ENCODE measurements at places on chromosomes 1 and 21.

GRCh38 chr21:23968722-23969647 is 1638.3 kb downstream of the MRPL39 start:
- DNase-seq, result peak; percentile 84

- no peak for DNase-seq
These were observed 139.8 kb downstream of the AJAP1 start for GRCh38 chr1:4794020-4794780.

- DNase-seq, result no peak
These were observed 57.8 kb downstream of the SIK1 start for GRCh38 chr21:43369124-43369523.

DNA sequence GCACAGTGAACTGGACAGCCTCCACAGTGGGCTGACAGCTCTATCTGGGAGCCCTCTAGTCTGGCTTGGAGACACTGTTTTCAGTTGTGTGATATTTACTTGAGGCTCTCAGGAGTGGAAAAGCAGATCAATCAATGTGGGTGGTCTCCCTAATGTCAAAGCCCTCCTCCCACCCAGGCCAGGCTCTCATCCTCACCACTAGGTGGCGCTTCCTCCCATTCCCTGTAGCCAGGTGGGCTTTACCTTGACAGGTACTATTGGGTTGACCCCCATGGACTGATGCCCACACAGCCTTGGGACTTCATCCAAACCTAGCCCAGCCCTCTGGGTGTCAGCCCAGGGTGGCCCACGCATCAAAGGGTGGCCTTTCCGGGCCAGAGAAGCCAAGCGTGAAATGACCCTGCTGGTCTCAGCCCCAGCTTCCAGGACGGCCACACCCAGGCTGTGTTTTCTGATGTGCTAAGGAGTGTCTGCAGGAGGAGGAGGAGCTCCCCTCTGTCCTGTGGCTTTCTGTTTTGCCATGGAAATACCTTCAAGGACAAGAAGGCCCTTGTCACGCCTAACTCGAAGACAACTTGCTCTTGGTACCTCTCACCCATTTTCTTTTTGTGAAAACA is 54.0 kb downstream of the CLIC6 start:
- DNase-seq, result no peak

DNA sequence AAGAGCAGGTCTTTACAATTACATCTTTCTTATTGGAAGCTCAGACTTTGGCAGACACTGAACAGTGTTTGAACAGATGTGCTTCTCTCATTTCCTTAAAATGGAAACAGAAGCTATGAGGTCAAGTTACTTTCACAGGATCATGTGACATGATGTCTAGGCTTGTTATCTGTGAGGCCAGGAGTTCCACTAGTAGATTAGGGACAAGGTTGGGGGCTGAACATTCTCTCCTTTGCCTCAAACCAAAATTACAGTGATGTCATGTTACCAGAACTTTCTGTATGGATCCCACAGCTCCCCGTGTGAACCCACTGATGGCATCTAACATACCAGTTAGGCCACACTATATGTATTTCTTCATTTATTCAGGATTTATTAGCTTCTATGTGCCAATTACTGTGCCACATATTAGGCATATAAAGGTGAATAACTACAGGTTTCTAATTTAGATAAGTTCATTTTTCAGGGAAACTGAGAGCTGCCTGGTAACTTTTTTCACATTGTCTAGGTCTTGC is 6.0 kb downstream of the DYNLT5 start:
- DNase-seq, result no peak

DNA sequence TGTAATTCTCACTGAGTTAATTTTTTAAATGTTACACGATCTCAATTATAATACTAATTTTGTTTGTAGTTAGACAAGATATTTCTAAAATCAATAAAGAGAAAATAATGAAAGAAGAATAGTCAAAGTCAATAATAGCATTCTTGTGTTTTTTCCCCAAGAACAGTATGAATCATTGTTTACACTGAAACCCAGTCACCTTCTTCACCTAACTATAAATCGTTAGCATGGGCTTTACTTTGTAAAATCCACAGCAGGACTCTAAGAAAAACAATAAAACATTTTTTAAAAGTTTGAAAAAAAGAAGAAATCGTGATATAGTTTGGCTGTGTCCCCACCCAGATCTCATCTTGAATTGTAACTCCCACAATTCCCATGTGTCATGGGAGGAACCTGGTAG is 234.6 kb upstream of the LYPLAL1 start:
- no peak for DNase-seq

DNA sequence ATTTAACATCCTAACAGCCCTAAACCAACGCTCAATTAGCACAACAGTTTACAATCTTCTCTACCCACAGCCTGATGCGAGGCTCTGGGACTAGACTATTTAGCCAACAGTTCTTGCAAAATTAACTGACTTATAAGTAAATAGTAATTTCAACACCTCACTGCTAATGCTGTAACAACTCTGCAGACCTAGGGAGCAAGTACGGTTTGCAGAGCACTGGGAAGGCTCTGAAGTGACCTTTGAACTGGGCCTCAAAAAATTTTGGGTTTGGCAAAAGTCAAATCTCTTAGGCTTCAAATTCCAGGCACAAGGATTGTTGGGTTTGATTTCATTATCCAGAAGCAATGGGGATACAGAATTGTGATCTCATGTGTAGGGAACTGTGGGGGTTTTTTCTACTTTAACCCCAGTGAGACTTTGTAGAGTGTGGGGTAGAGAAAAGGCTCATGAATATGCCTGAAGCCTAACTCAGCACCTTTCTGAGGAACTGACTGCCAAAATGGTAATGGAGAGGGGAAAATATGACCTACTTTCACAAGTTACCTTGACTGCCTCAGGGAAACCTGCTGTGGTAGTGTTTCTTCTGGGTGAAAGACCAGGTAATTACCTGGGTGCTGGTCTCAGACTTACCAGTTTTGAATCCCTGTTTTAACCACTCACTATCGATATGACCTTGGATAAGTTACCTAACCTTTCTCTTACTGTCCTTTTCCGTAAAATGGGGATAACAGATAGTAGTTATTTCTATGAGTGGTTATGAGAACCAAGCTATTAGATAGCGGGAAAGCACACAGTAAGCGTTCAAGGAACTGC is 889 bp upstream of the TXLNA start:
- DNase-seq, result no peak

DNA sequence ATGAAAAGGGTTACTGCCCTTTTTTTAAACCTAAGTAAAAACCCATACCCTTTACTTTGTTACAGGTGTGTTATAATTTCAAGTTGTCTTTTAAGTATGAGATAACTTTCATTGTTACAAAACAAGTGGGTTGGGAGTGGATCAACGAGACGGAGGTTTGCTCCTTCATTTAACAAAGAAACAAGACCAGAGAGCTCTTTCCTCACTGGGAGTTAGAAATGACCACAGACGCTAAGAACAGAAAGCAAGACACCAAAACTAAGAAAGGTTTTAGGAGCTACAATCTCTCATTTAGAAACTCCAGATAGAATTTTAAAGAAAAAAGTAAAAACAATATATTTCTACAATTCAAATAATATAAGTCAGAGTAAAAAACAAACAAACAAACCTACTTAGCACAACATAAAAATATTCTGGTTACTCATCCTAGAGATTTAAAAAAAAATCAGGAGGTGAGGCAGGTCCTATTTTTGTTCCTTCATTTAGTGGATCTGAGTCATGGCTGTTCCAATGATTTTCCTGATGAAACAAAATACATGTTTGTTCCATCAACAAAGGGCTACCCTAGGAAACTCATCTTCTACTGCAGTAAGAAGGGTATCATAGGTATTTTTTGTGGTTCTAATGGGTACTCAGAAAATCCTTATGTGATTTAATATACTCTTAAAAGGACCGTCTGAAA is 33.0 kb downstream of the APP start:
- DNase-seq, result no peak

- no peak for DNase-seq
These were observed 54.6 kb downstream of the TENT5C start for GRCh38 chr1:117660271-117660965.

DNA sequence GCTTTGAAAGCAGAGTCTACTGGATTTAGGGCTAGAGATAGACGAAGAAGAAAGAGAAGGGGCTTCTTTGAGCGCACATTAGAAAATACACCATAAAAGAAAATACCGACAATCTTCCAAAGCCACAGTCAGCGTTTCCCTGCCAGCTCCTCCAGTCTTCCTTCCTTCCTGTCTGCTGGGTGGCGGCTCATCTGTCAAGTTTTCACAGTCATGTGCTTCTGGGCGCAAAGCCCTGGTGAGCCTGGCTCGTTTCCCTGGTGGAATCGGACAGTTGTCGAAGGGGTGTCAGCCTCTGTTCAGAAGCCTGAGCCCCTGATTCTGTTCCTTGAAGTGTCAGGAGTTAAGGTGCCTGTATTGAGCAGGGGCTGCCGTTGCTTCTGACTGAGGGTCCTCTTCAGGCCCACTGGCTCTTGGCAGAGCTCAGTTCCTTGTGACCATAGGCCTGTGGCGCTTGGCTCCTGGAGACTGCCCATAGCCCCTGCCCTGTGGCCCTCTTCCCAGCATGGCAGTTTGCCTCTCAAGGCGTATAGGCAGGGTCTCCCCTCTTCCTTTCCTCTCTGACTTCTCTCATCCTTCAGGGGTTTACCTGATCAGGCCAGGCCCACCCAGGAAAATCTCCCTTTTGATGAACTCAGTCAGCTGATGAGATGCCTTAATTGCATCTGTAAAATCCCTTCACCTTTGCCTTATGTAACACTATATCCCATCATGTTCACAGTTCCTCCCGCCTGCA is 58.6 kb downstream of the ADARB1 start:
- DNase-seq, result no peak

GRCh38 chr1:84620720-84621313 is 46.6 kb upstream of the CTBS start:
- no peak for DNase-seq

DNA sequence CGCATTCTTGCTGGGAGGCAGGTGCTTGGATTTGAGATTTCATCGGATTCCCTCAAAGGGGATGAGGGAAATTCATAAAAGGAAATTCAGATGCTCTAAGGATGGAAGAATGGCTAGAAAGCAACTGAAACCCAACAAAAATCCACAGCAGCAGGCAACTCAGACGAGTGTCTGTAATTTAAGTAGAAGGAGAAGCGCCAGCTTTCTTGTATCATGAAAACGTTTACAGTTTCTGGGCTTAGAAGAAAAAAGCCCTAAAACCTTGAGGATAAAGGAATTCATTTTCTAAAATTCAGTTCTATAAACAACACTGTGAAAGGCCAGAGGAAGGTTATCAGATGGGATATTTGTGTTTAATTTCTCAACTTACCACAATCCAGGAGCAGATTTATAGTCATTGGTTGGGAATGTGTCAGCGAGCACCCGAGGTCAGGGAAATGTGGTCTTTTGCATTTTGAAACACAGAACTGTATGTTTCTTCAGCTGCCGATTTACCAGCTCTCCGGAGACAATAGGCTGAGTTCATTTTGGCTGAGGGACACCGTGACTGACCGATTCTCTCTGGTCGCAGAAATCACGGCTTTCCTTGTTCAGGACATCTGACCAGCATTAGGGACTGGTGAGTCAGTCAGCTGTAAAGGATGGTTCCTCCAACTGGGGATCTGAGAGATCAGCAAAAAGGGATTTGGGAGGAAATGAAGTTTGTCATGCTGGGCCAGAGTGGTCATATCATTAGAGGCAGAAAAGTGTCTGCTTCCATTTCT is 111.6 kb upstream of the ERRFI1 start:
- peak; percentile 97 for DNase-seq
